IMR-90 (cell line): ENCODE measurements at places on chromosomes 5 and 9. TPM values are rescaled to one million over a fixed set of nuclear protein-coding genes. Genes with fewer than 3 reads are reported as not detected.

The CBY3 gene
- not detected in 2 replicates for polyA plus RNA-seq

The SLC34A3 gene
- not detected in 2 replicates for polyA plus RNA-seq

The COMMD10 gene
- polyA plus RNA-seq, result 9.5 and 12.8 TPM in 2 replicates

The QRFP gene
- not detected in 2 replicates for polyA plus RNA-seq

The ANKRD31 gene
- polyA plus RNA-seq, result 0.02 TPM in 1 of 2 replicates, not detected in the other

The MYORG gene
- polyA plus RNA-seq, result 0.60 TPM in 2 replicates

The TSSK1B gene
- 0.03 TPM in 1 of 2 replicates, not detected in the other for polyA plus RNA-seq

The PCDHB10 gene
- 0.19 and 0.22 TPM in 2 replicates for polyA plus RNA-seq

The GABRA6 gene
- not detected in 2 replicates for polyA plus RNA-seq

The IL13 gene
- polyA plus RNA-seq, result not detected in 2 replicates

The PCDHA9 gene
- not detected in 2 replicates for polyA plus RNA-seq

The PFN3 gene
- not detected in 2 replicates for polyA plus RNA-seq

The PCDHGC4 gene
- polyA plus RNA-seq, result 0.60 and 0.65 TPM in 2 replicates

The ARID3C gene
- 0.07 TPM in 1 of 2 replicates, not detected in the other for polyA plus RNA-seq

The LRRC70 gene
- polyA plus RNA-seq, result 0.19 TPM in 2 replicates

The SMIM3 gene
- 42.6 and 53.4 TPM in 2 replicates for polyA plus RNA-seq

The LHX3 gene
- polyA plus RNA-seq, result not detected in 2 replicates

The OSTF1 gene
- polyA plus RNA-seq, result 15.4 and 17.1 TPM in 2 replicates

The ADAMTSL1 gene
- polyA plus RNA-seq, result 38.2 and 44.3 TPM in 2 replicates

- no peak for DNase-seq
These were observed 63.8 kb downstream of the PAM start for GRCh38 chr5:102818934-102819333.

- no peak for DNase-seq
These were observed 17.9 kb downstream of the STRBP start for GRCh38 chr9:123250504-123250903.

DNA sequence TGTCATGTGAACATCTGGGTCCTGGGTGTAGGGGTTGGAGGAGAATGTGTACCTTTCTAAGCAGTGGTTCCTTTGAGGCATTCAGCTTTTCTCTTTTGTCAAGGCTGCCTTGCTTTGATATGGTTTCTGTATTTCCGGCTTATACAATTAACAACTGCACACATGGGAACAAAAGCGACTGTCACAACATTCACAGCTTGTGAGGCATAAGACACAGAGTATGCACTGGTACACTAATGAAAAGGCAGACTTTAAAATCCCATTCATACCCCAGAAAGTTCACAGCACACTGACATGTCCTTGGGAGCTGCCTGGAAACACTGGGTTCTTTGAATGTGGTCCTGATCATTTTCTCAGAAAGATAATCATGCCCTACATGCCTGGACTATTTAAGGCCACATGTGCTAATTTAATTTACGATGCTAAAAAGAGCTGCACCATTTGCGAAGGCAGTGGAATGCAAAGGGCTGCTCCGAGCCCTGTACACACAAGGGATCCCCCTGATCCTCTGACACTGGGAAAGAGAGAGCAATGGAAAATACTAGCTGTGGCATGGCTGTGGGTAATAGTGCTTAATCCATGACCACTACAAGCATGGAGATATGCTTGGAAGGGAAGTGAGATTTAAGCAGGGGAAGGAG, 131.8 kb downstream of the EFNA5 start:
- DNase-seq, result no peak

DNA sequence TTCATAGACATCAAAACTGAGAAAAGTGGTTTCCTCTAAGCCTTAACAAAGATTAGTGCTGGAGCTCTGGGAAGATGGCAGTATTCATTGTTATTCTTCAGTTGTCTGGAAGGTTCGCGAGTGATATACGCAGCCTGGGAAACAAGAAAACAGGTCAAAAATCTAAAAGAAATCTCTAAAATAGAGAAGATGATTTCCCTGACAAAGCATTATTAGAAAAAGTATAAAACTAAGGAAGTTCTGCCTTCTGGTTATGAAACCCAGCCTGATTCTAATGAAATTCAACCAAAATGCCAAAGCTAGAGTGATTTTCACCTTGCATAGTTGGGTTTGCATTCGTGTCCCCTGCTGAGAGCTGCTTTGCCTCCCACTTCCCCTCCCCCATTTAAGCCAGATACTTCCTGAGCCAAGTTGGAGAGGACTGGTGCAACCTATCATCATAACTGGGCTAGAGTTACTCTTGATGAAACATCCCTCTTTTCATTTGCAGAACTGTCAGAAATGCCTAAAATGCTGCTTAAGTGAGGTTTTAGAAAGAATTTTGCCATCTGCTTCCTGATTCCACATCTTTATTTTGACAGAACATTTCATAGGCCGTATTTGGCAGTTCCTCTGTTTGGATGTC, 48.4 kb downstream of the NDFIP1 start:
- no peak for DNase-seq

- DNase-seq, result no peak
These were observed 98.2 kb downstream of the MARCHF3 start for GRCh38 chr5:126931963-126932660.

DNA sequence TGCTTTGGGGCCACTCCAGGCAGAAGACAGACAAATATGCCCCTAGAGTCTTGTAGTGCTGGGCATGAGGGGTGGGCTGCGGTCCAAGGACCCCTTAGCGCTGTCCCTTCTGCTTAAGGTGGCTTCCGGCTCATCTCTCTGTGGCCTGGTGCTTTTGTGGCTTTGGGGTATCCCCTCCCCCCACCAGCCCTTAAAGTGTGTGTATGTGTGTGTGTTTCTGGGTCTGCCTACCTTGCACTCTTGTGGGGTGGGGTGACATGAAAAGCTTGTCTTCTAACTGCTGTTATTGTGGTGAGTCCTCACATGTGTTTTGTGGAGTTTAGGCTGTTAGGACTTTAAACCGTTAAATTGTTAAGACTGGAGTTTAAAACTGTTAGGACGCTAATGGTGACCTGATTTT, 23.6 kb downstream of the MARCHF6 start:
- no peak for DNase-seq

DNA sequence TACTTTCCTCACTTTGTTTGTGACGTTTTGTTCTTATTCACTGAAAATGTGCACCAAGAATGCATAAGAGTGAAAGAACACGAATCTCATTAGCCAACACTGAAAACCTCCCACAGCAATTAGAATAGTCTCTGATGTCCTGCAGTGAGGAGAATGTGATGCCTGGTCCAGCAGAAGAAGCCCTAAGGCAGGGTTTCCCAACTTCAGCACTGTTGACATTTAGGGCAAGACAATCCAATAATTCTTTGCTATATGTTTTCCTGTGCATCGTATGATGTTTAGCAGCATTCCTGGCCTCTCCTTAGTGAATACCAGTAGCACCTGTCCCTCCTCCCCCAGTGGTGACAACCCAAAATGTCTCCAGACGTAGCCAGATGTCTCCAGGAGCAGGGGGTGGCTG, 14.8 kb downstream of the MVB12B start:
- DNase-seq, result no peak

DNA sequence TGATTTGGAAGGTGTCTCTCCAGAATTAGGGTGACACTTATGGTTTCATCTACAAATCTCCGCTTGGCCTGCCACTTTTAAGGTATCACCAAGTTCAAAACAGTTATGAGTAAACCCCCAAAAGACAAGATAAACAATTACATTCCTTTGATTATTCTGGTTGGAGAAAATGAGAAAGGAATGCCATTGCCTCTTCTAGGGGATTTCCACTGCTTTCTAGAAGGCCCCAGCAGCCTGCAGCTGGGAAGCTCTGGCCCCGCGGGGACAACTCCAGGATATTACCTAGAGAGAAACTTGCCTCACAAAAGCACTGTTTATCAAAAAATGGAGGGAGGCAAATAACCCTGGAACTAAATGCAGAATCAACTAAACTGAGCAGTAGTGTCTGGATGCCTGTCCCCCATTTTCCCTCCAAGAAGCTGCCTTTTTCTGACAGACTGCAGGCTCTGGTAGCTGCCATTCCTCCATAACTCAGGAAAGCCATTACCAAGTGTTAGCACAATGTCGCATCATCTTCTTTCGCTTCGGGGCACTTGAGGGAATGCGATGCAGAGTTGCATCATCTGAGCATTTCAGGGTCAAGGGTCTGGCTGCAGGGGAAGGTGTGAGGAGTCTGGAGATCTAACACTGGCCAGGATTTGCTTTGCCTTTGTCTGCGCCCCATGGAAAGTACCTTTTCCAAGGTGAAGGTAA, 71.5 kb upstream of the PLPP6 start:
- DNase-seq, result peak; percentile 57

- no peak for DNase-seq
These were observed 74.2 kb downstream of the PTPN3 start for GRCh38 chr9:109423877-109424276.

GRCh38 chr5:78483809-78484521, 123.5 kb downstream of the SCAMP1 start:
- peak; percentile 77 for DNase-seq

- no peak for DNase-seq
These were observed 21.0 kb upstream of the TAF11L2 start for GRCh38 chr5:17477043-17477442.

DNA sequence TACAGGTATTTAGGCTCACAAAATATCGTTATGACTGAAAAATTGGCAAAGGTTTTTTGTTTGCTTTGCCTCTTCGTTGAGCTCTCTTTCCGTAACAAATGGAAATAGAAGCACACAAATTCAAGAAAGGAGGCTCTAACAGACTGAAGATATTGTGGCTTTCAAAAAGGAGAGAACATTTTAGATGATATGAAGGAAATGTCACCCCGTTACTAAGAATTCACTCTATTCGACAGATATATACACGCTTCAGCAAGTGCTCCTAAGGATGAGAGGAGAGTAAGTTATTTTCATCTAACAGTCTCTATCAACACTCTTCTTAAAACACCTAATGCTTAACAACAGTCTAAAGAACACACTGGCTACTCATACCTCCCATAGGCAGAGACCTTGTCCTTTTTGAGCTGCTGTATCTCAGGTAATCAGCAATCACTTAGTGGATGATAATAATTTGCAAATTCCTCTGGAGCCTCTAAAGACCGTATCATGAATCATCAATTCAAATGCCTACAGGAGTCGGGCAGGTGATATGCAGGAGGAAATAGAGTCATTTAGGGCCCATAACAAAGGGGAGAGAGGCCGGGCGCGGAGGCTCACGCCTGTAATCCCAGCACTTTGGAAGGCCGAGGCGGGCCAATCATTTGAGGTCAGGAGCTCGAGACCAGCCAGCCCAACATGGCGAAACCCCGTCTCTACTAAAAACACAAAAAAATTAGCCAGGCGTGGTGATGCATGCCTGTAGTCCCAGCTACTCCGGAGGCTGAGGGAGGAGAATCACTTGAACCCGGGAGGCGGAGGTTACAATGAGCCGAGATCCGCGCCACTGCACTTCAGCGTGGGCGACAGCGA, 1.4 kb upstream of the HSDL2 start:
- no peak for DNase-seq

- peak; percentile 28 for DNase-seq
These were observed 1.8 kb downstream of the BNC2 start for GRCh38 chr9:16868701-16869100.
